Esophagus muscularis mucosa (tissue), 4 donors: ENCODE measurements at places on chromosomes 11 and 22.

GRCh38 chr11:78753297-78753696 is 178.6 kb upstream of the NARS2 start:
- DNase-seq: no peak

DNA sequence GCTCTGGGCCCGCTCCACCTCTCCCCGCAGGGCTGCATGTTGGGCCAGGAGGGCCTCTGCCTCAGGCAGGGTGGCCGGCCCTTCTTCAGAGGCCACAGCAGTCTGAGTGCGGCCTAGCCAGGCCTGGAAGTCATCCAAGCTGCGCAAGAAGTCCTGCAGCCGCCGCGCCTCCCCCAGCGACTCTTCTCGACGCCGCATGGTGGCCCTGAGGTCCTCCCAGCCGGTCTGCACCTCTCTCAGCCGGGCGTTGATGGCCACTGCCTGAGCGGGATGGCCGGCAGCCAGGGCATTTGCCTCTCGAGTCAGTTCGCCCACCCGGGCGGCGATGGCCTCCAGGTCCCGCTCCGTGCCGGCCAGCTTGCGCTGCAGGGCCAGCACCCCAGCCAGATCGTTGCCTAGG is 23.1 kb upstream of the RBM4B start:
- no peak for DNase-seq

DNA sequence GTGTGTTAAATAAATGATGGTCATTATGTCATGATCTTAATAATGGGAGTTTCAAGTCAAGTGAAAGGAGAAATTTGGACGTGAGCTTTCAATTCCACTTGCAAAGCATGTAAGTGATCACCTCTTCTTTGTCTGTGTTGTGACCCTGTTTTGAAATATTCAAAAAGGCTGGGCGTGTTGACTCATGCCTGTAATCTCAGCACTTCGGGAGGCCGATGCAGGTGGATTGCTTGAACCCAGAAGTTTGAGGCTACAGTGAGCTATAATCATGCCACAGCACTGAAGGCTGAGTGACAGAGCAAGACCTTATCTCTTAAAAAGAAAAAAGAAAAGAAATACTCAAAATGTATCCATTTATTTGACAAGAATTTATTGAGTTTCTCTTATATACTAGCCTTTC is 32.9 kb upstream of the EED start:
- no peak for DNase-seq

- no peak for DNase-seq
These were observed 47.5 kb upstream of the TCF20 start for GRCh38 chr22:42317691-42318547.

GRCh38 chr22:46148336-46148735 is 2.0 kb upstream of the PPARA start:
- DNase-seq: no peak

DNA sequence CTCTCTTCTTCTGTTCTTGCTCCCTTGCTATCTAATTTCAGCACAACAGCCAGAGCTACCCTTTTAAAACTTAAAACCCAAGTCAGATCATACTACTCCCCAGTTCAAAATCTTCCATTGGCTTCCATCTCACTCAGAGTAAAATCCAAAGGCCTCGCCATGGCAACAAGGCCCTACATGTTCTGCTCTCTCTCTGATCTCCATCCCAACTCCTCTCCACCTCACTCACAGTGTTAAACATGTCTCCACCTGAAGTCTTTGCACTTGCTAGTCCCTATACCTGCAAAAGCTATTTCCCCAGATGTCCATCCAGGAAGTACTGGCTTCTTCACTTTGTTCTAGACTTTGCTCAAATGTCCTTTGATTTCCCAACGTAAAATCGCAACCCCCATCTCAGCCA is 3.0 kb upstream of the GRAP2 start:
- no peak for DNase-seq

GRCh38 chr11:47318166-47318565 is 34.3 kb downstream of the MYBPC3 start:
- no peak for DNase-seq

GRCh38 chr22:30648825-30649224 is 13.2 kb downstream of the SLC35E4 start:
- DNase-seq: no peak

GRCh38 chr11:1648653-1649420 is 19.3 kb downstream of the KRTAP5-5 start:
- no peak for DNase-seq

DNA sequence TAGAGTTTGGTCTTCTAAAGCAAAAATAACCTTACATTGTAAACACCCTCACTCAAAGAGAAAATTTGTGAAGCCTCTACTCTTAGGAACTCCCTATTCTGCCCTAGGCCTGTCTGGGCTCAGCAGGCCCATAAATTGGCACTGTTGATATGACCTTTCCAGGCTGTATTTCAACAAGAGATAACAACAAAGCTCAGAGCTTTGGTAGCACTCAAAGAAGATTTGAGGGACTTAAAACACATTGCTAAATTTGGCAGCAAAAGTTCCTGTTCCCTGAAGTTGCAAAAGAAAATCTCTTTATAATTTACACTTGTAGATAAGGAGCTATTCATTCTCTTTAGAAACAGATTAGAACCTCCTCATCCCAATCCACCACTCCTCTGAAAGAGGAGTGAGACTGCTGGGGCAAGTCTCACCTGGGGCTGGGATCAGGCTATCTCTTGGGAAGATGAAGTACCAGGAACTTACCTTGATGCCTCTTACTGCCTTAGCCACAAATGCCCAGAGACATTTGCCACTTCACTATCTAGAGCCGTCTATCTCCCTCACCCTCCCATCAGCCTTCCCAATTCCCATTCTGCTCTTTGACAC is 110.4 kb upstream of the AKIP1 start:
- no peak for DNase-seq

GRCh38 chr22:50674130-50674500 is 1.5 kb downstream of the SHANK3 start:
- DNase-seq: no peak

DNA sequence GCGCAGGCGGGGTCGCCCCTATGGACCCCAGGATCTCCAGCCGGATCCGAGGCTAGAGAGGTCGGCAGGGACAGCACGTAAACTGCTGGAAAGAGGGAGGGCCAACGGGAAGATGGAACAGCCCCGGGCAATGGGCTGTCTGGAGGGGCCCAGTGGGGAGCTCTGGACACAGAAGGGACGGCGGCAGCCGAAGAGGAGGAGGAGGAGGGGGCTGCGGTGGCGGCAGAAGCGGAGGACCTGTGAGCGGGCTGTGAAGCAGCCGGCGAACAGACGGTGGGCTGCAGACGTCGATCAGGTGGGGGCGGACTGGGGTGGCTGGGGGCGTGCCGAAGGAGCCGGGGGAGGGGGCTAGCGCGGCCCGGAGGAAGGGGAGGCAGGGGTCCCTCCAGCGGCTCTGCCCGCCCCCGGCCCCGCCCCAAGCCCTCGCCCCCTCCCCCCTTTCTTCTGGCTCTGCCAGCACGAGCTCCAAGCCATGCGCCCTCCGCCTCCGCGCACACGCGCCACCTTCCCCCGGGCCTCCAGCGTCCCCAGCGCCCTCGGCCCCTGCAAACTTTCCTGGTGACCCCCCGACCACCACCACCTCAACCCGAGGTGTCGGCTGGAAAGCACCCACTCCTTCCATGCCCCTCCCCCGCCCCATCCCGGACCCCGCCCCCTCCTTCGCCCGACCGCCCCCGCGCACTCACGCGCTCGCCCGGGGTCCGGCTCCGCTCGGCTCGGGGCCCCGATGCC is 432 bp downstream of the TNKS1BP1 start:
- DNase-seq: no peak

DNA sequence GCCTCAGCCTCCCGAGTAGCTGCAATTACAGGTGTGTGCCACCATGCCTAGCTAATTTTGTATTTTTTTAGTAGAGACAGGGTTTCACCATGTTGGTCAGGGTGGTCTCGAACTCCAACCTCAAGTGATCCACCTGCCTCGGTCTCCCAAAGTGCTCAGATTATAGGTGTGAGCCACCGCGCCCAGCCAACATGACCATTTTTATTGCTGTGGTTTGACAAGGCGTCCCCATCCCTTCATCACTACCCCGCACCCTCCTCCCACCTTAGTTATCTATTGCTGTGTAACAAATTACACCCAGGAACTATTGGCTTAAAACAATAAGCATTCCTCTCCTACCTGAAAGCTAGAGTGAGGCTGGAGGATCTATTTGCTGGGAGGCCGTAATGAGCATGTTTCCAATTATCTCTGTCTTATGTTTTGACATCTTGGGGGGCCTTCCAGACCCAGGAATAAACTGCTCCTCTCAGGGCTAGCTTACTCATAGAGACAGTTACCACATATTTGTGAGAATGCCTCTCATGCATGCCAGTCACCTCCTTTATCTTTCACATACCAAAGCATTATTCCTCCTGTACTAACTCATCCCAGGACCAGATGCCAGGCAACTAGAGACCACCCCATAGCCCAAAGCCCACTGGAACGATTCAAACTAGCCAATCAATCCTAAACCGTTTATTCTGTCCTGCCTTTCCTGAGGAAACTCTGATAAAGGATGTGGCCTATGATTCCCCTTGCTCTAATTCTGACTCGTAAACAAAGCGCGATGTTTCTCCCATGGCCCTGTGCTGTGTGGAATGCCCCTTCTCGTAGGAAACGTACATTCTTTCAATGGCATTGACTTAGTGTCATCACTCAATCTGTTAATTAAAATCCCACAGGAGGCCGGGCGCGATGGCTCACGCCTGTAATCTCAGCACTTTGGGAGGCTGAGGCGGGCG is 19.4 kb downstream of the SNU13 start:
- no peak for DNase-seq

- no peak for DNase-seq
These were observed 3.2 kb downstream of the CENPM start for GRCh38 chr22:41943661-41944209.

DNA sequence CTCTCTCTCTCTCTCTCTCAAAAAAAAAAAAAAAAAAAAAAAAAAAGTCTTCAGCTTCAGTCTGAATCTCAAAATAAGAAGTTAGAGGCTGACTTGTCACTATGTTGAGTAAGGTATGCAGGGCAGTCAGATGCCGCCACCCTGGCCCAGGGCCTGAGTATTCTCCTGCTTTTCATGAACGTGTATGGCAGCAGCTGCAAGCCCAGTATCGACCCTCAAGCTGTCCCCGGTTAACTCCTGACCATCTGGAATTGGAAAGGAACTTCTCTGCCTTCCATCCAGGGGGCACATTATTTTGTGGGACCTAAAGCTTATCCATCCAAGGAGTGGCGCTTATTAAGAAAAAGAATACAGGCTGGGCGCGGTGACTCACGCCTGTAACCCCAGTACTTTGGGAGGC is 11.4 kb downstream of the MRGPRD start:
- DNase-seq: no peak

DNA sequence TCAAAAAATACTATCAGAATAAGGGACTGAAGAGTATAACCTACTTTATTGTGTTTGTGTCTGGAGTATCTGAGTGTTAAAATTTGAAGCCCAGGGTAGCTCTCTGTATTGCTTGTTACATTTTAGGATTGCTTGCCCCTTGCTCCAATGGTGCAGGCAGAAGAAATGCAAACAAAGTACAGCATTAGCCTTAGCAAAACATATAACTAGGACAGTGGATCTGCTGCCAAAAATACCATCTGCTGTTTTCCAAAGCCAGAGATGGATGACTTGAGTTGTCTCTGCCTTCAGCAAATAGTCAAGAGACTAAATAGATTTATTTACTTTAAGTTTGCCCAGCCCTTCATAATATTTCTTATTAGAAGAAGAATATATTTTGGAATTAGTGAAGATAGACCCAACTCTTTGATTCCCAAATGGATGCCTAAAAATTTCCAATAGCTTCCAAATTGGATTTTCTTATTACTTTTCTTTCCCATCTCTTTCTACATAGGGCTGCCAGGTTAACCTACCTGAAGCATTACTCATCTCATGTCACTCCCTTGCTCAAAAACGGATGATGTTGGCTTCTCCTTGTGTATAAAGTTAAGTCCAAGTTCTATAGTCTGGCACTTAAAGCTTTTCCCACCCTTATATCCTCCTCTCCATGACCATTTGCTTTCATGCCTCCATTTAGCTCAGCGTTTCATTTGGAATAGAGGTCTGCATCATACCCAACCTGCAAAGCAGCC is 66.3 kb downstream of the LDLRAD3 start:
- no peak for DNase-seq

DNA sequence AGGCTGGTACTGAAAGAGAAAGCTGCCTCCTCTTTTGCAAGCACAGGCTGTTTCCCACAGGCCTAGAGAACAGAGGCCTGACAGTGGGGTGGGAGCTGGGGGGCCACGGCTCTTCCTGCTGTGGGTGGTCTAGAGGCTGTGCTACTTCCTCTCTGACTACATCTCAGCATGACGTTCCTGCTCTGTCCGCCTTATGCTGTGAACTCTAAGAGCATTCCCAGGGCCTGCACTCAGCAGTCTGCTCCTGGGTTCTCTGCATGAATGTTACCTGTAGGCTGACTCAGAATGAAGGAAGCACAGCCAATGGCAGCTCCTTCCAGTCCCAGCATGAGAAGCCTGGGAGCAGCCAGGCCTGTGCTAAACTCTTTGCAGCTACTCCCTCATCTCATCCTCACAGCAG is 534.3 kb downstream of the NTM start:
- DNase-seq: no peak

DNA sequence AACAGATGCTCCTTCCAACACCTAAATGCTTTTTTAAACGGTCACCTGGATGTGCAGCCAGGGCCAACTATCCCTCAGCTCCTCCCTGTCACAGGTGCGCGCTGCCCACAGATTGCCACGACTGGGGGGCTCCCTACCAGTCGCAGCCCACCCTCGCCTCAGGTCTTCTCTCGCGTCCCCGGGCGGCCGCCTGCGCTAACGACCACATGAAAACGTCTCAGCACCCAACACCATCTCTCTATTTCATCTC is 469 bp downstream of the ZBED5 start:
- no peak for DNase-seq

- DNase-seq: no peak
These were observed 251.5 kb upstream of the ISX start for GRCh38 chr22:34814260-34815025.

GRCh38 chr11:22828373-22828772 is 1.2 kb downstream of the SVIP start:
- DNase-seq: no peak

- peak; percentile 82 for DNase-seq
These were observed at the start of gene VSIG10L2 for GRCh38 chr11:125945797-125946520. Gene VSIG10L2 (plus strand): TSS chr11:125946044. CDS start chr11:125946056, 12 bp downstream.
